ENCODE measurements at places on chromosomes 5 and 9.
A peak's percentile ranks its signal among the peaks of the same experiment; 100 is the strongest.

- DNase-seq = no peak
These were observed 37.4 kb downstream of the CTSL start for GRCh38 chr9:87763286-87763685.

- no peak for DNase-seq
These were observed 132.4 kb upstream of the EPB41L4A start for GRCh38 chr5:112551419-112552032.

DNA sequence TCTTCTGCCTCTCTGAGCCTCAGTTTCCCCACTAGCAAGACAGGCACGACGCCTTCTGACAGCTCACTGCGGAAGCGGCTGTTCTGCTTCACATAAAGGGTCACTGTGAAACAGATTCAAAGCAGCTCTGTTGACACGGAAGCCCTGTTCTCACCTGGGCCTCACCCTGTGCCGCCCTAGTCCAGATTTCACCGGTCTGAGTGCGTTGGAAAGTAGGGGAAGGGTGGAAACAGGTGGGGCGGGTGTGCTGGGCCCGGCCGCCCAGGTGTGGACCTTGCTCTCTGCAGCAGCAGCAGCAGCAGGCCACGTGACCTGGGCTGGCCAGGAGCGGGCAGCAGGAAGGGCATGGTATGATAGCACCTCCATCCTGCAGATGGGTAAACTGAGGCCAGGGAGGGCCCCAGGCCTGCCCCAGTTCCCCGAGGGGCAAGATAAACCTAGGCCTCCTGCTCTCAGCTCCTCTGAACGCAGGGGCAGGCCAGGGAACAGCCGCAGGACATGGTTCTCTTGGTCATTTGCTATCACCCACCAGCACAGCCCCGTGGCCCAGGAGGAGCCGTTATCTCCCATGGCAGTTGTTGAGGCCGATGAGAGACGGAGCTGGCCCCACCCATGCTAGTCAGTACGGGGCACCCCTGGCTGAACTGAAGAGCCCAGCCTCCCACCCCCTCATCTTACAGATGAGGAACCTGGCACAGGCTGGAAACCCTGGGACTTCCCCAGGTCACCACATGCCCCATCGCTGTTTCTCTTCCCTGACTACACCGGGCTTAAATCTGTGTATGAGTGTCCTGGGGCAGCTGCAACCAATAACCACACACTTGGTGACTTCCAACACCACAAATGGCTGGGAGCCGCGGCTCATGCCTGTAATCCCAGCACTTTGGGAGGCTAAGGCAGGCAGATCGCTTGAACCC lies 12.1 kb downstream of the PTGES2 start:
- no peak for DNase-seq

GRCh38 chr9:33988219-33988890 lies 60.3 kb downstream of the UBAP2 start:
- no peak for DNase-seq

DNA sequence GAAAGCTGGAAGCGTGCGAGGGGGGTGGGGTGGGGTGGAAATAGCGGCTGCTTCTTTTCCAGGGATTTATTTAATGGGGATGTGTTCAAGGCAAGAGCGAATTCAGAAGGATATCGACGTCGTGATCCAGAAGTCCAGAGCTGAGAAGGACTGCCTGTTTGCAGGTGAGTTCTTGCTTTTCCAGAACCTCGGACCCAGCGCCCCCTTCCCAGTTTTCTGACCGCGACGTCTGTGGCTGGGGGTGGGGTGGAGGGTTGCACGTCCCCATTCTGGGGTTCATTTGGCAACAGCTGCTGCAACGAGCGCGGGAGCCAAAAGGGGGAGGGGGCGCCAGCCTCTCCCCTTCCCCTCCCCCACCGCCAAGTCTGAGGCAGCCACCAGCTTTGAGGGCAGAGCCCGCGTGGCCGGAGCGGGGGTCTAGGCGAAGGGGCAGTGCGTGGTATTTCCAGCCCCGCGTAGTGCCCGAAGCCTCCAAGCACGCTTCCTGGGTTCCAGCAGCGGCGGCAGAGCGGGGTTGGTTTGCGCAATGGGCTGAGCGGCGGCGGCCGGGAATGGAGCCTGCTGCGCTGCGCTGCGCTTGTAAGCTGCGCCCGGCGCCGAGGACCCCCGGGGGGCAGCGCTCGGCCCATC lies 701 bp downstream of the PARP8 start:
- DNase-seq = peak; percentile 11

GRCh38 chr5:72151169-72151568 lies 43.9 kb downstream of the MAP1B start:
- no peak for DNase-seq

GRCh38 chr5:165906871-165907270 lies 2384.6 kb upstream of the WWC1 start:
- DNase-seq = no peak
